ENCODE measurements at places on chromosomes 4 and X.
A peak's percentile ranks its signal among the peaks of the same experiment; 100 is the strongest.

DNA sequence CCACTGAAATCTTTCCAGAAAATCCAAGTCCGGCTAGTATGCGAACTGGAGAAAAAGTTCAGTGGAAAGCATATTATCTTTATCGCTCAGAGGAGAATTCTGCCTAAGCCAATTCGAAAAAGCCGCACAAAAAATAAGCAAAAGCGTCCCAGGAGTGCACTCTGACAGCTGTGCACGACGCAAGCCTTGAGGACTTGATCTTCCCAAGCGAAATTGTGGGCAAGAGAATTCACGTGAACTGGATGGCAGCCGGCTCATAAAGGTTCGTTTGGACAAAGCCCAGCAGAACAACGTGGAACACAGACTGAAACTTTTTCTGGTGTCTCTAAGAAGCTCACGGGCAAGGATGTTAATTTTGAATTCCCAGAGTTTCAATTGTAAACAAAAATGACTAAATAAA is 34.4 kb downstream of the STX18 start:
- no peak for DNase-seq

DNA sequence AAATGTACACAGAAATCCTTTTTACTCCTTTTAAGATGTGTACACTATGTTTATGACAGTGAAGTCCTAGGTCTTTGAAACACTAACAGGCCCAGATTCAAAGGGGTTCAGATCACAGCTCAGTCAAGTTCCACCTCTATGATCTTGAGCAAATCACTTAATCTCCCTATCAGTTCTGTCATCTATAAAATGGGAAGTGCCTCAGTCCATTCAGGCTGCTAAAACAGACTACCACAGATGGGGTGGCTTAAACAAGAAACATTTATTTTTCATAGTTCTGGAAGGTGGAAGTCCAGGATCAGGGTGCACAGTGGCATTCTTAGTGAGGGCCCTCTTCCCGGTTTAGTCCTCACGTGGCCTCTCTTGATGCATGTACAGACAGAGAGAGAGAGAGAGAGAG is 117.1 kb downstream of the CORIN start:
- DNase-seq = no peak

DNA sequence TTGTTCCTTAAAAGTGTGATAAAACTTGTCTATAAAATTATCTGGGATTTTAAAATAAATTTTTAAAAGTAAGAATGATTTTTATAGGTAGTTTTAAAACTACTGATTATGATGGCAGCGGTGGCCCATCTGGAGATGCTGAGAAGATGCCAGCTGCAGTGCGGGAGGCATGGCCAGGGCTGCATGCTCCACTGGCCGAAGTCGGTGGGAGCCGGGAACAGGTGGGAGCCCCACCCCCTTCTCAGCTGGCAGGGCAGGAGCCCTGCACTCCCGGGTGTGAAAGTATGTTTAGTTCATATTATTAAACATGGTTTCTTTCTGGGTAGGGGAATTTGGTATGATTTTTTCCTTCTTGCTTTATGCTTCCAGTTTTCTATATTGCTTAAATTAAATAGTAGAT is 63.8 kb downstream of the CORIN start:
- no peak for DNase-seq

GRCh38 chr4:19329631-19330030 is 922.1 kb upstream of the SLIT2 start:
- DNase-seq = no peak

- DNase-seq = no peak
These were observed 10.2 kb downstream of the DUSP9 start for GRCh38 chrX:153657161-153657560.

- no peak for DNase-seq
These were observed 1624.0 kb upstream of the IGFBP7 start for GRCh38 chr4:58734030-58734674.

GRCh38 chr4:142883040-142883832 is 37.1 kb upstream of the INPP4B start:
- peak; percentile 9 for DNase-seq

DNA sequence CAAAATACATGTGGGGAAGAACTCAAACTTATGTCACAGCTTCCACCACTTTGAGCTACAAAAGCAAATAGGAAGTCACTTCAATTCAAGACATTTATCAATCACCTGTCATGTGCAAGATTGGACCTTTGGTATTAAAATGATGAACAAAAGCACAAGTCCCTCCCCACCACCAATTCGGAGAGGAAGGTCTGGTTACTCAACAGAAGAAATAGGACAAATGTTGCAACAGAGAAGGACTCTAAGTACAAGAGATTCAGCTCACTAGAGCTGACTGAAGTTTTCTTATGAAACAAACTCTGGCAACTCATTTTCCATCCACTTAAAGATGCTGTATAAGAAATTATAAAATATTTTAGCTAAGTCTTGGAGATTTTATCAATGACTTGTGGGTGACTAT is 16.0 kb upstream of the MMRN1 start:
- DNase-seq = no peak

GRCh38 chr4:98642991-98643426 is 15.4 kb downstream of the TSPAN5 start:
- DNase-seq = peak; percentile 53

DNA sequence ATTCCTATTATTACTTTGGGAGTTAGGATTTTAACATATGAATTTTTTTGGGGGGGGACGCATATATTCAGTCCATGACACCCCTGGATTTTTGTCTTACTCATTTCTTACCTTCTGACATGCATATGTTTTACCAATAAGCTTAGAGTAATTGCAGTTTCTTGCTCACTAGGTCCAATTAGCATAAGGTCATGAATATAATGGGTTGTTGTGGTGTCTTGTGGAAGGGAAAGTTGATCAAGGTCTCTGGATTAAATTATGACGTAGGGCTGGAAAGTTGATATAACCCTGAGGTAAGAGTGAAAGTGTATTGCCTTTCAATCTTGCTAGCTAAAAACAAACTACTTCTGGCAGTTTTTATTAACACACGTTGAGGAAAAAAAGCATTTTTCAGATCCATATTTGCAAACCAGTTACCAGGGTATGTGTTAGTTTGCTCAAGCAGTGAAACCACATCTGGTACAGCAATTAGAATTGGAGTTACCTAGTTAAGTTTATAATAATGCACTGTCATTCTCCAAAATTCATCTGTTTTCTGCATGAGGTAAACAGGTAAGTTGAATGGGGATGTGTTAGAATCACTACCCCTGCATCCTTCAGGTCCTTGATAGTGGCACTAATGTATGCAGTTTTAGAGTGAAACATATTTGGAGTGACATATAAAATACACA is 32.0 kb downstream of the STIM2 start:
- no peak for DNase-seq

- DNase-seq = no peak
These were observed 955.5 kb upstream of the PRKX start for GRCh38 chrX:4668802-4669536.

- DNase-seq = no peak
These were observed 72.5 kb downstream of the UBE2K start for GRCh38 chr4:39770471-39770870.

DNA sequence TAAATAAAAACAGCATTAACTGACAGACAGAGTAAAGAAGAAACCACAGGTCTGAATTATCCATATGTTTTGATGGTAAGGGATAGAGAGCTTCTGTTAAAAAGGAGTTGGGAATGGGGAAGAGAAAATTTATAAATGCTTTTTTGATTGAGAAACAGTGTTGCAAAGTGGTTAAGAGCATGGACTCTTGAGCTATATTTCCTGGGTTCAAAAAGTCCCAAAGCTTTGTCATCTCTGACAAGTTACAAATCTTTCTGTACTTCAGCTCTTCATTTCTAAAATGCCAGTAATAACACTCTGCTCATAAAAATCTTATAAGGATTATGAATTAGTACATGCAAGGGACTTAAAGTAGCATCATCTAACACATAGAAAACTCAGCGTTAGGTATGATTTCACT is 62.2 kb downstream of the N4BP2 start:
- DNase-seq = no peak

DNA sequence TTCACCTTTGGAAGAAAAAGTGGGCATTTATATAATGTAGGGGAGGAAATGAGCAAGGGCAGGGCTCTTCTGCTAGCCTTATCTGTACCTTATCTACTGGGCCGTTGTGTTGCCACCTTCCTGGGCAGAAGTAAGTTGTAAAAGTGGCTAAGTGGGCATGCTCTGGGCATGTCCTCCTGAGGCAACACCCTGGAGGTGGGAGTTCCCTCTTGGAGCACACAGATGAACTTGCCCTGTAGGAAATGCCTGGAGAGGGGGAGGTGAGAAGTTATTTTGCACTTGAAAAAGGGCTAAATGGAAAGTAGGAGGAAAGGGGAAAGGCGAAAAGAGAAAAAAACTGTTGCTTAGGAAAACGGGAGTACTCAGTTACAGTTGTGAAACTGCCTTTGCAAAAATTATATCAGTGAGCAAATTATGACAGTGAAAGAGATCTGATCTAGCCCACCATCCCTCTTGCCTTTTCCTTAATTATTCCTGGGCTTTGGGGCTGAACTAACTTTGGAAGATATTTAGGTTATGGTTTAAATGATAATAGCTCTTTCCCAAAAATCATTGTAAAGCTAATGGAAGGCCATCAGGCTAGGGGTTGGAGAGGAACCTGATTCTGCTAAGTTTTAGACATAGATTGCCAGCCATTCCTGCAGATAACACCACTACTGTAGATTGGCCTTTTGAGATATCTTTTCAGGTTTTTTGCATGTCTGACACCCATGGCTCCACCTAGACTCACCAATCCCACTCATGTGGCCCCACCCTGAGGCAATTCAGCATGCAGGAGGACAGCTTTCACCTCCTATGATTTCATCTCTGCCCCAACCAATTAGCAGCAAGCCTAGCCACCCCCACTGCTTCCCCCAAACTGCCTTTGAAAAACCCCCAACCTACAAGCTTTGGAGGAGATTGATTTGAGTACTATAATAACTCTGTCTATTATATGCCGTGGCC is 20.5 kb upstream of the ZNF81 start:
- DNase-seq = no peak

DNA sequence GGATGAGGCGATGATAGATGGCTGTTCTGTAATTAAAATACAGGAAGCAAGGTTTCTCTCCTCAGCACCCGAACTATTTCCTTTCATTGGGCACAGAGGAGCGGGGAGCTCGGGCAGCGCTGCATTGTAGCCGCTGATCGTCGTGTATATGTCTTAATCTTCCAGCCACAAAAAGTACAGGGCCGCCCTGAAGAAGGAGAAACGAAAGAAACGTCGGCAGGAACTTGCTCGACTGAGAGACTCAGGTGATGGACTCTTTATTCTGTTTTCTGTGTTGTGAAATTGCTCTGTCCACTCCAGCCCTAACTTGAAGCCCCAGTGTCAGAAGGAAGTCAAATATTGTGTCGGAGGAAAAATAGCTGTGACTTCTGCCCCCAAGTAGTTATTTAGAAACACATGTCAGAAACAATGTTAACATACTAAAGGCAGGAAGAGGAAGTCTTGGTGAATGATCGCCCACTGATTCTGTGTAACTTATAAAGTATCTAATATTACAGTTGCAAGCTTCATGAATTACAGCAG is 546 bp downstream of the ZRSR2 start:
- DNase-seq = no peak

GRCh38 chr4:188624370-188624769 is 485.1 kb downstream of the TRIML1 start:
- DNase-seq = no peak

DNA sequence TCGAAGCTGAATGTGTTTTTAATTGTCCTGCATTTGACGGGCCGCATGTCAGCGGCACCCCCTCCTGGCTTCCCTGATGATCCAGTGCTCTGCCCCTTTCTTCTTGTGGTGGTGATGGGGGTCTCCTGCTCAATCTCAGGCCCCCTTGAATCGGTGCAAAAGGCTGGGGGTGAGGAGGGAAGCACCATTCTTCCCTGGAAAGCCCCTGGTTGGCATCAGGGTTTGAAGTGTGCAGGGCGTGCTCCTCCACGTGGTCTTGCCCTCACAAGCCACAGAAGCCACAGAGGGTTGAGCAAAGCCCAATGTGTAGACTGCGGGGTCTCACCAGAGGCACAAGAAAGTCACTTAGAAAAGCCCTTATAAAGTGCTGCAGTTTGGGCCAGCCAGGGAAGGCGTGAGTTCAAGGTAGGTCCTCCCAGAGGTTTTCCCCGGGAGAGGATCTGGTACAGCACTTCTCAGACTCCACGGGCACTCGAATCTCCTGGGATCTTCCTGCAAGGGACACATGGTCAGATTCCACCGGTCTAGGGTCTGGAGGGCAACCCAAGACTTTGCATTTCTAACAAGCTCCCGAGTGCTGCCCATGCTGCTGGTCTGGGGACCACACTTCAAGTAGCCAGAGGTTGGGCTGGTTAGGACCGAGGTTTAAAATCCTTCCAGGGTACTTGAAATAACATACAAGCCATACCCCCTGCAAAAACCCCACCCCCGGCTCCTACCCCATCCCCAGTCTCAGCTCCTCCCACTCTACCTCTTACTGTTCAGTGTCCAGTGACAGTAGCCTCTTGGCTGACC is 35.1 kb downstream of the PSAPL1 start:
- no peak for DNase-seq

DNA sequence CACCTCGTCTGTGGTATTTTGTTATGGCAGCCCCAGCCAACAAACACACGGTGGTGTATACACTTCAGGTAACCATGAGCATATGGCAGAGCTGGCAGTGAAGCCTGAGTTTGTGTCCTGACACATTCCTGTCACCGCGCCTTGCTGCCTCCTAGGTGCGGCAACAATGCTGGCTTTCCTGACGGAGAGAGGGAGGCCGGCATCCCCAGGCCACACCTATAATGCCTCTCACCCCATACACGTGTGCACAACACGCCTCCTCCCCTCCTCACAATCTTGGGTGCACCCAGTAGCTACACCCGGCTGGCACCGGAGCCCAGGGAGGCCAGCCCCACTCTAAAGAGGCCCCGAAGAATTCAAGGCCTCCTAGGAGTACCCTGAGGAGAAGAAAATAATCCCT is 158.5 kb downstream of the NSUN7 start:
- DNase-seq = no peak

DNA sequence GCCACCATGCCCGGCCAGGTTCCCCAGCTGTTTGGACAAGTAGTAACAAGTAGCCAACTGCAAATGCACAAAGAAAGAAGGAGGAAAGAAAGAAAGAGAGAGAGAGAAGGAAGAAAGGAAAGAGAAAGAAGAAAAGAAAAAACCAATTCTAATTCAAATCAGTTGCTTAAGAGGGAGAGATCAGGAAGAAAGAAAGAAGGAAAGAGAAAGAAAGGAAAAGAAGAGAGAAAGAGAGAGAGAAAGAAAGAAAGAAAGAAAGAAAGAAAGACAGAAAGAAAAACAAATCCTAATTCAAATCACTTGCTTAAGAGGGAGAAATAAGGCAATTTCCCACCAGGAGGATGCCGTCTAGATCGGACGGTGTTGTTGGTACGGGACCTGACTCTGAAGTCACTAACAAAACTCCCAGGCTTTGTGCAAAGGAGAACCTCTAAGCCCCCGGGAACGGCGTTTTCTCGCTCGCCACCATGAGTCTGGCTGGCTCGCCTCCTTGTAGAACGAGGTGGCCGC is 95.5 kb upstream of the PPP2R3B start:
- no peak for DNase-seq

DNA sequence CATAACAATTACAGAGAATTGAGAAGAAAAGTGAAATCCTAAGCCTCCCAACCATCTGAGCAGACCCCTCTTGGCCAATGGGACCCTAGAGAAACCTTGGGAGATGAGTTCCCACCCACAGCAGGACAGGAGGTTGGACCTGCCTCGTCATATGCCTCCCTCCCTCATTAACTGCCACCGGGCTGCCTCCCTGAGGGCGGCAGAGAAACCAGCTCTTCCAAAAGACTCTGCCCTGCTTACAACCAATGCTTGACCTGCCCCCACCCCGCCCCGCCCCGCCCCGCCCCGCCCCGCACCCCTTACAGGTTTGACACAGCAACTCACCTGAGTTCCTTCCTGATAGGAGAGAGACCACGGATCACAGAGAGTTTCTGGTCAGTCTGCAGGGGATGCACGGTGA is 86.1 kb downstream of the ADRA2C start:
- DNase-seq = no peak
